ENCODE measurements at places on chromosomes 4 and X.

DNA sequence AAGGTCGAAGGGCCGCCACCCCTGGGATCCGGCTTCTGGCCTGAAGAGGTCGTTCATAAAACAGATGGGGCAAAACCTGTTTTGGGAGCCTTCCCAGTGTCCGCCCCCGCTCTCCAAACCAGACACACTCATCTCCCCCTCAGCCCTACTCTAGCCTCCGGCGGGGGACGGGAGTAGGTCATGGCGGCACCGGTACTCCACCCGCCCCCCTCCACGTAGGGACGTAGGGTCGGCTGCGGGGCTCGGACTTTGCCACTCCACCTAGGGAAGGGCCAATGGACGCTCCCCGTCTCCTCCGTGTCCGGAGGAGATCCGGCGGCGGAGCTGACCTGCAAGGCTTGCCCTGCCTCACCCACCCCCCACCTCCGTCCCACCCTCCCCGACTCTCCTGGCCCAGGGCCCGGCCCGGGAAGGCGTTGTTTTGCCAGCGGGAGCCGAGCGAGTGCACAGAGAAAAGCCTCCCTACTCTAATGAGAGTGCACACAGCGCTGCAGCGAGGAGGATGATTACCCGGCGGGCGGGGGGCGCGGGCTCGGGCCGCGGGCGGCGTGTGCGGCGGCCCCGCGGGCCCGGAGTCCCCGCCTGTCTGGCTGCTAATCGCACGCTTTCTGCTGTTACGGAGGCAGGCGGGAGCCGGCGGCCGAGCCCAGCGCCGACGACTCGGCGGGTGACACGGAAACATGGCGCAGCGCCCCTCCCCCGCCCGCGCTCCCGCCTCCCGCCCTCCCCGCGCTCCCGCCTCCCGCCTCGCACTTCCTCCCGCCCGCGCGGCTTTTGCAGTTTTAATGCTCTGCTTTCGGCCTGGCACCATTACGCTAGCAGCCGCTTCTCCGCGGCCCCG is 8.3 kb upstream of the BCOR start:
- DNase-seq = no peak

GRCh38 chr4:51895158-51895557 is 52.2 kb downstream of the DCUN1D4 start:
- no peak for DNase-seq

DNA sequence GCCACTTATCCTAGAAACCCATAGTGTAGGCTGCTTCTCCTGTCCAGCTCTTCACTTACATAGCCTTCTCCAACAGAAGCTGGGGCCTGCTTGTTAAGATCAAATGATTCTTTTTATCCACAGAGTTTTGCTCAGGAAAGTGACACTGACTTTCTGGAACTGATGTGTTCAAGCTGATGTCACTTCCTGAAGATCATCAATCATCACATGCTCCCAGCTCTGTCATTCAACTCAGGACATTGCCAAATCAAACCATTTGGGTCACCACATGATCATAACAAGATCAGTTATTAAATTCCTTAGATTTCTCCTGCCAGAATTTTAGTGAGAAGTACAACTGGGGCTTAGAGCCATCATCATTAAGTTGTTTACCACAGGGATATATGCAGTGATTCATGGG is 39.4 kb downstream of the GLRA3 start:
- DNase-seq = no peak

- no peak for DNase-seq
These were observed 15.2 kb upstream of the ZIC3 start for GRCh38 chrX:137550665-137551261.

DNA sequence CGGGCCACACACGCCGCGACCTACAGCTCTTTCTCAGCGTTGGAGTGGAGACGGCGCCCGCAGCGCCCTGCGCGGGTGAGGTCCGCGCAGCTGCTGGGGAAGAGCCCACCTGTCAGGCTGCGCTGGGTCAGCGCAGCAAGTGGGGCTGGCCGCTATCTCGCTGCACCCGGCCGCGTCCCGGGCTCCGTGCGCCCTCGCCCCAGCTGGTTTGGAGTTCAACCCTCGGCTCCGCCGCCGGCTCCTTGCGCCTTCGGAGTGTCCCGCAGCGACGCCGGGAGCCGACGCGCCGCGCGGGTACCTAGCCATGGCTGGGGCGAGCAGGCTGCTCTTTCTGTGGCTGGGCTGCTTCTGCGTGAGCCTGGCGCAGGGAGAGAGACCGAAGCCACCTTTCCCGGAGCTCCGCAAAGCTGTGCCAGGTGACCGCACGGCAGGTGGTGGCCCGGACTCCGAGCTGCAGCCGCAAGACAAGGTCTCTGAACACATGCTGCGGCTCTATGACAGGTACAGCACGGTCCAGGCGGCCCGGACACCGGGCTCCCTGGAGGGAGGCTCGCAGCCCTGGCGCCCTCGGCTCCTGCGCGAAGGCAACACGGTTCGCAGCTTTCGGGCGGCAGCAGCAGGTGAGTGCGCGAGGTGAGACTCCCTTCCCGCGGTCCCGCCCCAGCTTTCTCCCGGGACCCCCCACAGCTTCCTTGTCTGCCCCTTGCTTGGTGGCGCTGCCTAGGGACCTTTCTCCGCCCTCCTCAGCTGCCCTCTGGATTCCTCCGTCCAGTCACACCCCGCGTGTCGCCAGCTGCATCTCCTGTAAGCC is 678 bp downstream of the BMP3 start:
- DNase-seq = no peak

- DNase-seq = no peak
These were observed 18.9 kb downstream of the ZBTB33 start for GRCh38 chrX:120269373-120270035.

GRCh38 chrX:17591741-17592110 is 145.6 kb upstream of the SCML1 start:
- DNase-seq = no peak

DNA sequence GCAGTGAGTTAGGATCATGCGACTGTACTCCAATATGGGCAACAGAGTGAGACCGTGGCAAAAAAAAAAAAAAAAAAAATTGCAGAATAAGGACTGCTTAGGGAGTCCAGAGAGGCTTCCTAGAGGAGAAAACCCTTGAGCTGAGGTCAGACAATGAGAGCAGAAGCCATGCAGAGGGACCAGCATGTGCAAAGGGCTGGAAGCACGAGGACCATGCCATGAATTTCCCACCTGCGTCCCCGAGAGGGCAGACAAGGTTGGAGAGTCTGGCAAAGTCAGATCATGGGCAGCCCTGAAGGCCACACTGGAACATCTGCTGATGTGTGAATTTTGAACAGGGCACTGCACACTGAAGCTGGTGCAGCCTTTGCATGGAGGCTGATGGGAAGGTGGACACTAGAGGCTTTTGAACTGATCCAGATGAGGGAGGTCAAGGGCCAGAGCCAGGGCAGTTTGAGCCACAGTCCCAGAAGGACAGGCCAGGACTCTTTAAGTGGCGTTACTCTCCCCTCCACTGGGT is 6.5 kb upstream of the JAKMIP1 start:
- no peak for DNase-seq

GRCh38 chrX:134692990-134693389 is 34.7 kb upstream of the PLAC1 start:
- no peak for DNase-seq

DNA sequence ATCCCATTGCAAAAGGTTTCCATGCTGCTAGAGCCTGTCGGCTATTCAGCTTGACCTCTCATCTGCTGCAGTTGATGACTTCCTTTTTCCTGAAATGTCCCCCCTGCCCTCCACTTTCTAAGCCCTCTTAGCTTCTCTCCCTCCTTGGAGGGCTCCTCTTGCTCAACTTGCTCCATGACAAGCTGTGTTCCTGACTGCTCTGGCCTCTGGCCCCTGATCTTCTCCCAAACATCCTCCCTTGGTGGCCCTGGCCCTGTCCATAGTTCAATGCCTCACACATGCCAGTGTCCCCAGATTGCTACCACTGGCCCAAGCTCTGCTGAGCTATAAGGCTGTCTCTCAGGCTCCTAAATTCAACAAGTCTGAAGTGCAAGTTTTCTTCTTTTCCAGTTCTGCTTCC is 29.6 kb downstream of the RASL11B start:
- DNase-seq = no peak

DNA sequence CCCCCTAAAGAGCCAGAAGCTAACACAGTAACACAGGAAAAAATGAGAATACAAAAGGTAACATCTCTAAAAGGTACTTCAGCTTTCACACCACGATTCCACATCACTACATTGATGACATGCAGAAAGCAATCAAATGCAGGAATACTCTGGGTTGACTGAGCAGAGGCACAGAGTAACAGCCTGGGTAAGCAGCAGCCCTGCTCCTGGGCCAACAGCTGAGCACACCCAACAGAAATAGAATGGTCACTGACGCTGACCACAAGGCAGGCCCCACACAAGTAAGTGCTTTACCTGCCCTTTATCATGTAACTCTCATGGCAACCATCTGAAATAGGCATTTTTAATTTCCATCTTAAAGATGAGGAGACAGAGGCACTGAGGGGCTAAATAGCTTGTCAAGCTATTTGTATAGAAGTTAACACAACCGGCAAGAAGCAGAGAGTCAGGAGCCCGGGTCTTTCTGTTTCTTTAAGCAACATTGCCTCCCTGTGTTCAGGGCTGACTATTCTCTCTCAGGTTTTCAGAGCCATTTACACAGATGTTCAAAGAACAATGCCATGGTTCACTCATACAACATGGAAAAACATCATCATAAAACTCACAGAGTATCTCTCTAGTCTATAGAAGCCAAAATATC is 168.9 kb downstream of the ZNF674 start:
- DNase-seq = no peak

DNA sequence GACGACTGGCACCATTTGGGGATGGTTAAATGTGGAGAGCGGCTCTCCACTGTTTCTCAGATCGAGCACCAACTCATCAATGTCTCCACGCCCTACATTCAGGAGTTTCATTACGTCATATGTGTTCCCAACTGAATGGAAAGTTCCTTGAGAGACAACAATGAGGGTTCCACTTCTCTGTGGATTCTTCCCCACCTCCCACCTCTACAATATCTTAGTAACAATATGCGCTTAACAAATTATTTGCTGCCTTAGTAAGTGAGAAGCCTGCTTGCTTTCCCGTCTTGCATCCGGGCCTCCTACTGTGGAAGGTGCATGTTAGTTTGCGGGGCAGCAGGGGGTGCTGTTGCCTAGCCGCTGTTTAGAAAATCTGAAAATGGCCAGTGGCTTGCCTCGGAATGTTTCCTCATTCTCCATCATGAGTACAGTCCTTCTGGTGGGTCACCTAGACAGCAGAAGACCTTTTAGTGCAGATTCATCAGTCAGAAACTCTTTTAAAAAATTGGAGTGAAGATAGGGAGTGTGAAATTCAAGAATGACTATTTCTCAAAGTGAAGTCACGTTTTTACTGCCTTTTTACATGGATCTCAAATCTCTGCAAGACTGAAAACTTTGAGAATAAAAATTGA is 55.7 kb downstream of the PHOX2B start:
- no peak for DNase-seq

GRCh38 chrX:70079297-70079696 is 17.0 kb downstream of the OTUD6A start:
- DNase-seq = no peak

GRCh38 chr4:41204400-41204978 is 9.9 kb downstream of the APBB2 start:
- DNase-seq = no peak

GRCh38 chr4:15065516-15065915 is 63.2 kb downstream of the CPEB2 start:
- DNase-seq = no peak

- DNase-seq = no peak
These were observed 87.4 kb downstream of the SMIM20 start for GRCh38 chr4:26001413-26001812.

DNA sequence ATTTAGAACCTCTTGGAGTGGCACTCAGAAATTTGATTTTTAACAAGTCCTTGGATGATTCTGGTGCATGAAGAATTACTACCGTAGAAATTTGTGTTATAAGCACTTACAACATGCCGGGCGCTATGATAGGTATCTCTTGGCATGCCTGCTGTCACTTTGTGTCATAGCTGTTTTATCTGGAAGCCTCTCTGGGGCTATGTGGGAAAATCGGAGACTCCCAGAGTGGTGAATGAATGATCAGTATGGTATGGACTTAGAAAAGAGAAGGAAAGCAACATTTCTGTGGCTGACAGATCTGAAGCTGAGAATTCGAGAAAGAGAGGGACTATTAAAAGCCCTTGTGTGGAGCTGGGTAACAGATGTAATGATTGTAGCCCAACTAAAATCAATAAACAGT is 177.4 kb upstream of the MAMLD1 start:
- DNase-seq = no peak

GRCh38 chr4:131441004-131441688 is 1707.9 kb upstream of the PCDH10 start:
- DNase-seq = no peak

GRCh38 chr4:7367406-7367805 is 67.3 kb downstream of the PSAPL1 start:
- DNase-seq = no peak

GRCh38 chrX:121256647-121257046 is 209.2 kb downstream of the GLUD2 start:
- DNase-seq = no peak

DNA sequence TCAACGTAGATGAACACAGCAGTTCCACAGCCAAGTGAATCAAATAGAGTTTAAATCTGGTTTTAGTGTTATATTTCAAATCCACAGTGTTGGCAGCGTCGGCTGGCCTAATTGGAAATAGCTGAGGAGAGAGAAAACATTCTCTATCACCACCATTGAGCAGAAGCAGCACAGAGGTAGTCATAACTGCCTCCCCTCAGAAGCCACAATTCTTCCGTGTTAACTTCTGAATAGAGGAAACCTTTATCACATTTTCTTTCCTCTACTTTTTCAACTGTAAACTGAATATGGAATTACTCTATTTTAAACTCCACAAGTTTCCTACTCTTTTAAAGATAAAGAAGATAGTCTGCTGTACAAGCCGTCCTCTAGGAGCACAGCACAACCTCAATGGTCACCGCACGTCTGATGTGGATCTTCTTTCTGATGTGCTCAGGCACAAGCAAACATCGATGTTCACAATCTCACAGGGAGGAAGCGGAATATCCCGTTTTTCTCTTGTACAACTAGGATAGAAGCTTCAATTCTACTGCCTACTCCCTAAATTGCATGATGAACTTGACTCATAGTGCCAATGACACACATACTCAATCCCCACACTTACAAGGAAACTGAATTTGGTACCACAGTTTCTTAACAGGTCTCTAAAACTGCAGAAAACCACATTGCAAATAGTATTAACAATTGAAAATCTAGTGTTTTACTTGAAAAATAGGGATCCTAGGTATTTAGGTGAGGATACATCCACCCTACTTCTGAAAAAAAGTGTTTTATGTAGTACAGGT is 217.8 kb upstream of the ETNPPL start:
- DNase-seq = no peak

DNA sequence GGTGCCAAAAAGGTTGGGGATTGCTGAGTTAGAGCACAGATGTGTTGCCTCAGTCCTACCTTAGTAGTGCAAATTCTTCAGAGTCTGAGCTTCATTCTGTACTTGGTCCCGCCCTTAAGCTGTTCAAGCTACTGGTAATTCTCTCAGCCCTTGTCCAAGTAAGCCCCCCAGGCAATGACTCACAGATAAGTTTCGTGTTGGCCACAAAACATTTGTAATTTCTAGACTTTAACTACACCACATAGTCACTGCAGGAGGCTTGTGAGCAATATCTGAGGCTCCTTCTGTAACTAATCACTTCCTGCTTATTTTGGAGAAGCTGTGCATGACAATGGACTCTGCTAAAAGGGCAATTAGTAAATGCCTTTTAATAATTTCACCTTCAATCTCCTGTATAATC is 1420.5 kb downstream of the PCDH7 start:
- DNase-seq = no peak
